ENCODE measurements at places on chromosomes 7 and 10.

GRCh38 chr7:137953665-137954470, 48.0 kb downstream of the CREB3L2 start:
- DNase-seq, result no peak

GRCh38 chr7:99325001-99325493, 651 bp upstream of the ARPC1A start:
- no peak for DNase-seq

- peak; percentile 58 for DNase-seq
Observed at GRCh38 chr10:98028168-98028770, 2.2 kb downstream of the CRTAC1 start.

DNA sequence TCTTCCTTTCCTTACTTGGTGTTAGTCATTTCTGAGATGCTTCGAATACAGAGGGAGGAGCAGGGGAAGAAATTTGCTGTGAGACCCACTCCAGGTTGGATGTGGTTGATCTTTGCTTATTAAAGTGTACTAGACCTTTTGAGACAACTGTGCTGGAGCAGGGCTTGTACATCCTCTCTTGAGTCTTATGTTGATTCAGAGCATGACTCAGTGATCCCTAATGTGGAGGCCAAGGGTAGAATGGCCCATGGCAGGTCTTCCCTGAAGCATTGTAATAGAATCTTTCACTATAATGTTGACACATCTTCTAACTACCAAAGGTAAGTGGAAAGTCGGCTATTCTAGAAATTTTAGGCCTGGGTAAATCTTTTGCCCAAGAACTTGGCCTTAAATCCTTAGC, 17.0 kb upstream of the SFR1 start:
- DNase-seq, result no peak

Measured in ureter (tissue), 1 donor.